CD4-positive, alpha-beta T cell treated with Interleukin-6 for 4 hours (primary cell): ENCODE measurements at places on chromosomes 6 and 20.

GRCh38 chr20:58331961-58332551, 22.5 kb downstream of the RAB22A start:
- no peak for DNase-seq

- DNase-seq: no peak
Observed at GRCh38 chr20:14959506-14960475, 622.4 kb upstream of the FLRT3 start.

DNA sequence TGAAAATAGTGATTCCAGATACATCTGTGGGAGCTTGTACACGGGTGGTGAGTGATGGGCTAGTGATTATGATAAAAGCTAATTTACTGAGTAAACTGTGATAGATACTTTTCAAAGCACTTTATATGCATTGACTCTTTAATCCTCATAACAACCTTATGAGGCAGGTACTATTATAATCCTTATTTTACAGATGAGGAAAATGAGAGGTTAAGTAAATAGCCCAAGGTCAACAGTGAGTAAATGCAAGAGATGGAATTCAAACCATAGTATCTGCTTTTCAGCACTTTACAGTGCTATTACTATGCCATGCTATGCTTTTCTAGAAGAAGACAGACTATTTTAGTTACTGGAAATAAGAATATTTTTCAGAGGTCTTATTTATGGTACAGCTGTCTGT, 320.9 kb upstream of the CITED2 start:
- DNase-seq: no peak

- DNase-seq: no peak
Observed at GRCh38 chr6:36378936-36379335, 8.5 kb downstream of the ETV7 start.
